Activated T-cell treated with anti-CD3 and anti-CD28 coated beads for 1 hour (primary cell): ENCODE measurements at places on chromosomes 4 and X.

DNA sequence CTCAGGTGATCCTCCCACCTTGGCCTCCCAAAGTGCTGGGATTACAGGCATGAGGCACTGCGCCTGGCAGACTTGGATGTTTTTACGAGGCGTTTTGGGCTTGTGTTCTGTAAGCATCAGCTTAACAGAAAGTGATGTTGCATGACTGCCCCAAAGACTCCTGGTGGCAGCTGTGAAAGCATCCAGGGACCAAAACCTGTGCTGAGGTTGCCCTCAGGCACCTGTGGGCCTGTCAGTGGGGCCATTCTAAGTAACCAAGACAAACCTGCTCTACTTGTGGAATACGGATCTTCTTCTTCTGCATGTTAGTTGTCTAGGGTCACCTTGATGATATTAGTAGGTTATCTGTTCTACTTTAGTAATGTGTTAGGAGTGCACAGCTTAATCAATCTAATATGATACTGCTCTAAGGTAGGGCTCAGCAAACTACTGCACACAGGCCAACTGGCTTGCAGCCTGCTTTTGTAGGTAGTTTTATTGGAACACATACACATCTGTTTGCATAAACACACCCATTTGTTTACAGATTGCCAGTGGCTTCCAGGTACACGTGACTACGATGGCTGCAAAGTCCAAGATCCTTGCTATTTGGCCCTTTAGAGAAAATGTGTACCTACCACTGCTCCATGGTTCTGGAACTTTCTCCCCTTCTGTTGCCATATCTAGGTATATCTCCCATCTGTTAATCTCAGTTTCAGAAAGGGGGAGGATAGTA lies 136.7 kb downstream of the GPR143 start:
- no peak for DNase-seq

GRCh38 chrX:69357317-69357716 lies 146.8 kb upstream of the NALF2 start:
- DNase-seq = no peak

GRCh38 chrX:148135738-148136137 lies 154.6 kb downstream of the FMR1NB start:
- no peak for DNase-seq

DNA sequence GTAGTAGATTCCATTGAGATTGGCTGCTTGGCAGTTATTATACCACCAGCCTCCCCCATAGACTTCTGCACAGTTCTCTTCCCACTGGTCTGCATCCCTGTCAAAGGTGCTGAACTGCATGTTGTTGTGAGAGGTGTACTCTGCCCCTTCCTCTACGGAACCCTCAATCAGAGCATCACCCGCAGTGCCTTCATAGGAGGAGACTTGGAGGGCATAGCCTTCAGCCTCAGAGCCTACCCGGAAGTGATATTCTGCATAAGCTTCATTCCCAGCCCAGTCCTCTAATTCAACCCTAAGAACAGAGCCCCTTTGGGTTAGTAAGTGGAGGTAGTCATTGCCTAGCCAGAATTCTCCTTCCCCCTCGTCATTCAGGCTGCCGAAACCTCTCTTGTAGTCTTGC lies 6.3 kb downstream of the FGA start:
- no peak for DNase-seq

GRCh38 chr4:94225449-94225848 lies 17.8 kb downstream of the SMARCAD1 start:
- no peak for DNase-seq

DNA sequence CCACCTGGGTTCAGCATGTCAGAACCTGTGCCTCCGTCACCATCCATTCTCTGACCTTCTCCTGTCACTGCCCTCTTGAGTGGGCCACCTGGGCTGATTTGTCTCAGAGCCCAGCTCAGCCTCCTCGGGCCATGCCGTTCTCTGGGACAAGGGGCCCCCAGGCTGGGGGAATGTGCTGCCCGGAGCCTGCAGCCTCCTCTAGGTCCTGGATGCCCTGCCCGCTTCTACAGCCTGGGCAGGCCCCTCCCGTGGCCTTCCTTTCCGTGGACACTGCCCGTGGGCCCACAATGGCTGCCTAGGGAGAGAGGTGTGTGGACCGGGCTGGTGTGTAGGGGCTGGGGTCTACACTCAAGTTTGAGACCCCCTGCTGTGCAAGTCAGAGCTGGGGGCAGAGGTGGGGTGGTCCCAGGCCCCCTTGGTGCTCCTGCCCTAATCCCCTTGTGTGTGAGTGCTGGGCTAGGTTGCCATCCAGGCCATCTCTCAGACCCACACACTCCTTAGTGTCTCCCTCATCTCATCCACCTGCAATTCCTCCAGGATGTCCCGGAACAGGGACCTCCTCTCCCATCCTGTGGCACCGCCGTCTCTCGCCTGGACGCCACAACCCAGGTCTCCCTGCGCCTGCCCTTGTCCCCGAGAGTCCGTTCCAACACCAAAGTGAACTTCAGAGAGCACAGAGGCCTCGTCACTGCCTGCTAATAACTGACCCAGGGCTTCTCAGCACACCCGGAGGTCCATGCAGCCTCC lies 12.4 kb downstream of the PSAPL1 start:
- DNase-seq = no peak

DNA sequence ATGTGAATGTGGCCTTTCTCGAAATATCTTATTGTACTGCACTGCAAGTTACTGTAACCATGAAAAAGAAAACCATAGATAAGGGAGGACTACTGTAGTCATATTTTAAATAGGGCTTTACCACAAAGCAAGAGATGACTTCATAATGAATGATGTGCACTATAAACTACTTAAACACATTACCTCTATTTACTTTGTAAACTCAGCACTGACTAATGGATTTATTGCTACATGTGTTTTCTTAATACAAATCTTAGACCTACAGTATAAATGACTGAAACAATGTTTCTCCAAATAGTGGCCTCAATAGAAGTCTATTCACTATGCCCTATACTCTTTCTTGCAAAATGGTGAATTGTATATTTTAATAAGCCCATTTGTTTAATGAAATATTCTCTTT lies 61.1 kb downstream of the HDX start:
- DNase-seq = no peak

- no peak for DNase-seq
Observed at GRCh38 chr4:163697121-163697520, 202.6 kb downstream of the TMA16 start.

- no peak for DNase-seq
Observed at GRCh38 chr4:5479518-5480060, 228.8 kb downstream of the EVC2 start.

GRCh38 chr4:73867783-73868182 lies 1.4 kb upstream of the CXCL1 start:
- DNase-seq = no peak

- no peak for DNase-seq
Observed at GRCh38 chr4:10197952-10198351, 81.4 kb upstream of the WDR1 start.

GRCh38 chr4:94452476-94453371 lies 982 bp downstream of the PDLIM5 start:
- DNase-seq = no peak

GRCh38 chrX:123878252-123878721 lies 18.4 kb downstream of the XIAP start:
- DNase-seq = no peak

DNA sequence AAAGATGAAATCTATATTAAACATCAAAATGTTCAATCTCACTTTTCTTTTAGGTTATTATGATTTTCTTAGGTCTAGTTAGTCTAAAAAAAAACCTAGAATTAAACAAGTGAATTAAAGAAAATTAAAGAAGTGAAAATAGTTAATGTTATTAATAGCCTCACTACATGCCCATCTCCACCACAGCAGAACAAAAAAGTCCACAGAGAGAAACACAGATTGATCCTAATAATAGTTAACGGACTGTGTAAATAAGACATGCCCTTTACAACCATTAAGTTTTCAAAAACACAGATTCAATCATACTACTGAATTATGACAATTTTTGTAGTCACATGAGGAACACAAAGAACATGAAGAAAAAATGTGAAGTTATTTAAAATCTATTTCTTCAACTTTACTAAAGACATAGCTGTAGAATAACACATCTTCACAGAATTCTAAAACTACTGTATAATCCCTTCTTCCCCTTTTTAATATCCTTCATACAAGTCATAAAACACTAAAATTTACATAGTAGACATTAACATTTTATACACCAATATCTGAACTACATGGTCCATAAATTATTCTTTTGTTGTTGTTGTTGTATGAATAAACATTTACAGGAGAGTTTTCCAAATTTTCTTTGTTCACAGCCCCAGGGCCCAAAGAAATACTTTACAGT lies 15.3 kb downstream of the HELQ start:
- no peak for DNase-seq

DNA sequence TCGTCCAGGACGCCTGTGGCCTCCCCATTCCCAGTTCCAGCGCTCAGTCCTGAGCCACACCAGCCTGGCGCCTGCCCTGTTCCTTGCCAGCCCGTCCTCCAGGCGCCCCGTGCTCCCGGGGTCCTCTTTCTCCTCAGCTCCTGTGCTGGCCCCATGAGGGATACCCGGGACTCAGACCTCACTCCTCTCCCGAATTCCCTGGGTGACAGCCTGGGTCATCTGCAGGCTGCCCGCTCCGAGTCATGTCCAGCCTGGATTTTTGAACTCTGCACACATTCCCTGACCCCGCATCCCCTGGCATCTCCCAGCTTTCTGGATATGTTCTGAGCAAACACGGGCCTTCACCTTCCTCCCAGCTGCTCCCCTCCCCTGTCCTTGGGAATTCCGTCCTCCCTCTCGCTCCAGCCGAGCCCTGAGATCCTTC lies 14.9 kb upstream of the ADD1 start:
- no peak for DNase-seq

- DNase-seq = no peak
Observed at GRCh38 chrX:129557844-129558480, 17.9 kb downstream of the OCRL start.

GRCh38 chrX:102959471-102959870 lies 22.4 kb downstream of the RAB40AL start:
- no peak for DNase-seq

GRCh38 chrX:119706616-119707015 lies 13.6 kb upstream of the SEPTIN6 start:
- DNase-seq = no peak

DNA sequence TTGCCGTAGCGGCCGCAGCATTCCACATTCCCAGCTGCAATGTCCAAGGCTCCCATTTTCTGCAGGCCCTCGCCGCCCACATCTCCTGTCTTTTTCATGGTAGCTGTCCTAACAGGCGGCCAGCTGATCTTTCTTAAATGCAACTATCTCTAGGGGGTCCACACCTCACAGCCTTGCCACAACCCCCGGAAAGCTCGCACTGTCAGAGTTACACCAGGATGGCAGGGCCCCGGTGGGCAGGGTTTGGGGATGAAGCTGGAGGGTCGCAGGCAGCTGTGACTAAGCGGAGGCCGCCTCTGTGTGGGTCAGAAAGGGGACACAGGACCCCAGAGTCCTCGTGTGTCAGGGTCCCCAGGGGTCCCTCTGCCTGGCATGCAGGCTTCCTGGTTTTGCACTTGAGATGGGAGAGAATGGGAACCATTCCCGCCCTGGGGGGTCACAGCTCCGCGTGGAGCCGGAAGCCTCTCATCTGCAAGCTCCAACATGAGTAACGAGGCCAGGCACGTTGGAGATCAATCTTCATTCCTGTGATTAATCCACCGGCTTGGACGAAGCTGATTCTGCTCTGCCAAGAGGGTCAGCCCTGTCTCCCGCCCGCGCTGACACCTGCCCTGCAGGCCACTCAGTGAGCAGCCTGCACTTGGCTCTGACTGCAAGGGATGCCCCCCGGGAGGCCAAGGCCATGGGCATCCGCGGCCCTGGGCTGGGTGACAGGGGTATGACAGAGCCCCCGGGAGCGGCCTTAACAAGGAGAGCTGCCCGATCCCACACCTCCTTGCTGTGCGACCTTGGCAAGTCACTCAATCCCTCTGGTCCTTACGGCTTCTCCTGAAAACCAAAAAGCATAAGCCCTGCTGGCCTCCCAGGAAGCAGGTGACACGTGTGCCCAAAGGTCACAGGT lies 97.9 kb downstream of the ADRA2C start:
- DNase-seq = no peak

- no peak for DNase-seq
Observed at GRCh38 chr4:140133576-140133975, 20.4 kb downstream of the MAML3 start.

GRCh38 chr4:67393699-67394281 lies 151.5 kb downstream of the CENPC start:
- no peak for DNase-seq

DNA sequence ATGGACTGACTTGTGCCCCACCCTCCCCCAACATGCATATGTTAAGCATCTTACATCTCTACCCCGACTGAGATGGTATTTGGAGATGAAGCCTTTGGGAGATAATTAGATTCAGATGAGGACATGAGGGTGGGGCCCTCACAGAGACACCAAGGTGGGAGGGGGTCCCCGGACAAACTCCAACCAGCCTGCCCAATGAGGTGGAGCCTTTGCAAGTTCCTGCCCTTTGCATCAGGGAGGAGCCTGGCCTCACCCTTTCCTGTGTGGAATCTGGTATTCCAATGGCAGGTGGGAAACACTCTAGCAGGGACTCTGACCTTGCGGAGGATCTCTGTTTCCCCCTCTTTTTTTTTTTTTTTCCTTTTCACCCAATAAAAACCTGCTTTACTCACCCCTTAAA lies 589.9 kb upstream of the BOD1L1 start:
- no peak for DNase-seq

DNA sequence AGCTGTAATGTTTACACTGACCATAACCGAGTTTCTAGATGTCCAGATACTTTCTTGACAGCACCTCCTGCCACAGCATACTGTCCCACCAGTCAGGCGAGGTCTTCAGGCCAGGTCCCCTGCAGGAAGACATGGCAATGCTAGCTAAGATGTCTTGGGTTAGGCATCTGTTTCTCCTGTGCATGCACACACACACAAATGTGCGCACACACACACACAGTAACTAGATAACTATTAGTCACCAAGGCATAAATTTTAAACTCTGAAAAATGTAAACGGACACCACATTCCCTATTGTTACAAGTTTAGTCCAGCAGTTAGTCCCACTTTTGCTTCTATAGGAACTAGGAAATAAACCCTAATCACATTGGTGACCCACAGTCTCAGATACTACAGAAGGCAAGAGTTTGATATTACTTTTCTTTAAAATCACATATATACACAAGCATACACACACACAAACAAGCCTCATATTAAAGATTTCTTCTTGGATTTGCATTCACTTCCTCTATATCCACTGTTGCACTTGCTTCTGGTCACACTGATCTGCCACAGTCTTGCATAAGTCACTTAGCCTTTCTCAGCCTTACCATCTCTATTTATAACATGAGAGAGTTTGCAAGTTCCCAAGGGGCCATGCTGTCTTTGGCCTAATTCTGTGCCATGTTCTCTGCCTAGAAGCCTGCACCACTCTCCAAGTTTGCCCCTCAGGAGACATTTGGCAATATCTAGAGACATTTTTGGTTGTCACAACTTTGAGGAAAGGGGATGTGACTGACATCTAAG lies 32.2 kb downstream of the IL21 start:
- no peak for DNase-seq

GRCh38 chrX:155070038-155070437 lies 898 bp downstream of the CMC4 start:
- no peak for DNase-seq

GRCh38 chr4:121182296-121182695 lies 18.2 kb upstream of the TNIP3 start:
- DNase-seq = no peak

GRCh38 chrX:22314692-22315091 lies 42.0 kb downstream of the CBLL2 start:
- DNase-seq = no peak

- DNase-seq = no peak
Observed at GRCh38 chr4:134505511-134505910, 303.9 kb upstream of the PABPC4L start.
